Colonic mucosa (tissue), 4 donors: ENCODE measurements at places on chromosomes 1 and 21. TPM values are rescaled to one million over a fixed set of nuclear protein-coding genes. Genes with fewer than 3 reads are reported as not detected.

DNA sequence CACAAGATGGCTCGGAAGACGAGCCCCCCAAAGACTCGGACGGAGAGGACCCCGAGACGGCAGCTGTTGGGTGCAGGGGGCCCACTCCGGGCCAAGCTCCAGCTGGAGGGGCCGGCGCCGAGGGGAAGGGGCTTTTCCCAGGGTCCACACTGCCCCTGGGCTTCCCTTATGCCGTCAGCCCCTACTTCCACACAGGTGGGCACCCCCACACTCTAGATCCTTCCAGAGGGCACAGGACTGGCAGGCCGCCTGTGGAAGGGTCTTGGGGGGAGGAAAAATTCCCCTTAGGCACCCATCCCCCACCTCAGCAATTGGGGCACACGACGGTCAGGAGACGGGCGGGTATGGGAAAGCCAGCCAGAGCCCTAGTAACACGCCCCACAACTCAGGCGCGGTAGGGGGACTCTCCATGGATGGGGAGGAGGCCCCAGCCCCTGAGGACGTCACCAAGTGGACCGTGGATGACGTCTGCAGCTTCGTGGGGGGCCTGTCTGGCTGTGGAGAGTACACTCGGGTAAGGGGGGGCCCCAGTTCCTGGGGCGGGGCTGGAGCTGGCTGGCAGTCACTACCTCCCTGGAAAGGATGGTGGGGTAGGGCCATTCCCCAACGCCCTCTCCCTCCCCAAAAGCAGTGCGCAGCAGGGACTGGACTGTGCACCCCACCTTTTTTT, 16.1 kb downstream of the NOC2L start:
- peak; percentile 59 for DNase-seq

GRCh38 chr1:234495231-234495990, 16.4 kb upstream of the TARBP1 start:
- no peak for DNase-seq

- DNase-seq, result no peak
Observed at GRCh38 chr1:110243574-110243973, 33.5 kb downstream of the KCNC4 start.

- DNase-seq, result peak; percentile 31
Observed at GRCh38 chr1:67211589-67212563, 45.6 kb downstream of the IL23R start.

- no peak for DNase-seq
Observed at GRCh38 chr1:68551459-68551858, 54.6 kb upstream of the DEPDC1 start.

- DNase-seq, result peak; percentile 40
Observed at GRCh38 chr1:220803401-220804201, 16.9 kb downstream of the MTARC1 start.

DNA sequence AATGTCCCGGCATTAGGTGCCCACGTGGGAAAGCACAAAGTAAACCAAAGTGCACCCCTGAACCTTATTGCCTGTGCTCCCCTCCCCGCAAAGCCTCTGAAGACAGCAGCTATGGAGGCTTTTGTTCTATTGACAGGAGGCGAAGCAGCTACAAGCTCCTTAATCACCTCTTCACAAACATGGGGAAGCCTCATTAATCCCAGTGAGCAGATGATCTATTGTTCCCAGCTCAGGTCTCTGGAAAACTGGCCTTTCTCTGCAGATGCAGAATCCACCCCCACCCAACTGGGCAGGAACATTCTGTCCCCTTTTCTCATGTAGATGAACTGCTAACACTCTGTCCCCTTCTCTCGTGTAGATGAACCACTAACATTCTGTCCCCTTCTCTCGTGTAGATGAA, 190.5 kb upstream of the CSF3R start:
- no peak for DNase-seq

DNA sequence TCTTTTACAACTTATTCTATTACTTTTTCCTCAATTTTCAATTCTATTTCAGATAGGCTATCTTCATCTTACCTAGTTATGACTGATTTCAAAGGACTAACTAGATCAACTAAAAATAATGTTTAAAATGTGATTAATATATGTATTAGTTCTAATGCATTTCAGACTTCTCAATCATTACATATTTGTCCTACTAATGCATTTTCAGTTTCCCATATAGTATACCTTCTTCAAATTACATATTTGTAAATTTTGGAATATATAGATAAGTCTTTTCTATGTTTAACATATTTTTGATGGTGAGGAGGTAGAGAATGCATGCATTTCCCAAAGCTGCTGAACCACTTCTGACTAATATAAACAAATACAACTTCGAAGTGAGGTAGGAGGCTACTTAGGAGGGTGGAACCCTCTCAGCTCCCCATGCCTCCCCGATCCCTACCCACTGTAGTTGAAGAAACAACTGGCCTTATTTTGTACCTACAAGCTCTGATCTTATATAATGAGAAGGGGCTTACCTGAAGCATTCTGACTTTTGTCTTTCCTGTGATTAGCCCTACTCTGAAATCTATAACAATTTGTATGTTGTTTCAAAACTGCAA, 1.7 kb downstream of the TRMT1L start:
- DNase-seq, result no peak

GRCh38 chr1:166297993-166298392, 131.2 kb upstream of the FAM78B start:
- DNase-seq, result no peak

DNA sequence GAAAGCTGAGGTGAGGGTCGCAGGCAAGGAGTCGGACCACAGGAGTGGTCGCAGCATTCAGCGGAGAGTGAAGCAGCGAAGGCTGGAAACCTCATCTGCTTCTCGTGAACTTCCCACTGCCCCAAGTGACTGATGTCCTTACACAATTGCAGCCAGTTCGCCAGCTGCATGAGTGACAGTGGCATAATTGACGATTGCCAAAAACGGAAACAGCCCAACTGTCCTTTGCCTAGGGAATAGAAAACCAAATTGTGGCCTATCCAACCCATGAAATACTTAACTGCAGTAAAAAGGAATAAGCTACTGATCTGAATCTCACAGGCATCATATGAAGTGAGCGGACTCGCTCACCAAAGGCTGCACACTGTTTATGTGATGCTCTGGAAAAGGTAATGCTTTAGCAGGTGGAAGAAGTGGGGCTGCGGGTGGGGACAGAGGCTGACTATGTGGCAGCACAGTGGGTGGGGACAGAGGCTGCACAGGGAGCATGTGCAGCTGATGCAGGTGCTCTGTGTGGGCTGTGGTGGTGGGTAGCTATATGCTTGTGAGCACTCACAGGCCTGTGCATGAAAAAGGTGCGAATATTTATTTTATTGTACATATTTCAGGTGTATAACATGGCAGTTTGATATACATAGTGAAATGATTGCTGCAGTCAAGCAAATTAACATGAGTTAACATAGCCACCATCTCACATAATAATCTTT, 4.2 kb upstream of the NLRP3 start:
- no peak for DNase-seq

The UMODL1 gene
- 0.35 TPM for total RNA-seq

The NFASC gene
- 13.9 TPM for total RNA-seq

The AXDND1 gene
- 7.9 TPM for total RNA-seq

The CFHR5 gene
- not detected for total RNA-seq

The FCGR3A gene
- 10.1 TPM for total RNA-seq
